GDM1 (cell line): ENCODE measurements at places on chromosomes 1 and 21.

DNA sequence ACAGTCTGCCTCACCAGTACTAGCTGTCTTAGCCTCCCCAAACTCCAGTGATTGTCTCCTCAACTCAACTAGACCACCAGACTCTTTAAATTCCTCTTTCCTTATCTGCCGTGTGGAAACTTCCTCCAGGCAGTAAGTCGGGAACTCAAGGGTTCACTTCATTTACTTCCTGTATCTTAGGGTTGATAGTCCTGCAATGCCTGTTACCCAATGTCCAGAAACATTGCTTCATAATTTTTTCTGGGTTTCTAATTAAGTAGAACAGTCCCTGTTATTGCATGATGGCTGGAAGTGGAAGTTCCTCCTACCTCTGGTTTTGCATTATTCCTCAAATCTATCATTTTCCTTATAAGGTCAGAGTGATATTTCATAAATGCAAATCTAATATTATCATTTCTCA, 60.8 kb upstream of the RNF11 start:
- DNase-seq, result no peak

DNA sequence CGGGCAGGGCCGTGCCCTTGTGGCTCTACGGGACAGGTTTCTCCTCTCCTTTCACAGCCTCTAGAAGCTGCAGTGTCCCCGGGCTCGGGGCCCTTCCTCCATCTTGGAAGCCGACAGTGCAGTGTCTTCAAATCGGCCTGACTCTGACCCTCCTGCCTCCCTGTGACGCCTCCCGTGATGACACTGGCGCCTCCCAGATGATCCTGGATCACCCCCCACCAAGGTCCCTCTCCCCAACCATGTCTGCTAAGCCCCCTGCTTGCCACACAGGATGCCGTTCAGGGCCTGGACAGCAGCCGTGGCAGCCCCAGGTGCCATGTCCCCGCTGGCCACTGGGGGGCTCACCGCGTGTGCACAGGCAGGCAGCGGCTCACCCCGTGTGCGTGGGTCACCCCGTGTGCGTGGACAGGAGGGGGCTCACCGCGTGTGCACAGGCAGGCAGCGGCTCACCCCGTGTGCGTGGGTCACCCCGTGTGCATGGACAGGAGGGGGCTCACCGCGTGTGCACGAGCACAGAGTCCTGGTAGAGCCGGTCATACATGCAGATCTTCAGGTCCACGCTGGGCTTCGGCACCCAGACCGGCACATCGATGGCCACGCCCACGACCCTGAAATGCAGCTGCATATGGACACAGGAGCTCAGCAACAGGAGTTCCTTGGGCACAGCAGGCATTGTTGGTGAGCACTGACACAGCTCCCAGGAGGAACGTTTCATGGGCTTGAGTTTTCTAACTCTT, 24.9 kb upstream of the TMEM52 start:
- no peak for DNase-seq

- DNase-seq, result no peak
Observed at GRCh38 chr1:218439541-218440295, 94.6 kb downstream of the TGFB2 start.

GRCh38 chr1:35453031-35453430, 104.2 kb downstream of the KIAA0319L start:
- no peak for DNase-seq

GRCh38 chr1:70840260-70840953, 207.2 kb downstream of the PTGER3 start:
- no peak for DNase-seq

GRCh38 chr1:6960291-6960811, 175.1 kb downstream of the CAMTA1 start:
- DNase-seq, result no peak

- DNase-seq, result no peak
Observed at GRCh38 chr1:171484760-171485374, 463 bp upstream of the PRRC2C start.

DNA sequence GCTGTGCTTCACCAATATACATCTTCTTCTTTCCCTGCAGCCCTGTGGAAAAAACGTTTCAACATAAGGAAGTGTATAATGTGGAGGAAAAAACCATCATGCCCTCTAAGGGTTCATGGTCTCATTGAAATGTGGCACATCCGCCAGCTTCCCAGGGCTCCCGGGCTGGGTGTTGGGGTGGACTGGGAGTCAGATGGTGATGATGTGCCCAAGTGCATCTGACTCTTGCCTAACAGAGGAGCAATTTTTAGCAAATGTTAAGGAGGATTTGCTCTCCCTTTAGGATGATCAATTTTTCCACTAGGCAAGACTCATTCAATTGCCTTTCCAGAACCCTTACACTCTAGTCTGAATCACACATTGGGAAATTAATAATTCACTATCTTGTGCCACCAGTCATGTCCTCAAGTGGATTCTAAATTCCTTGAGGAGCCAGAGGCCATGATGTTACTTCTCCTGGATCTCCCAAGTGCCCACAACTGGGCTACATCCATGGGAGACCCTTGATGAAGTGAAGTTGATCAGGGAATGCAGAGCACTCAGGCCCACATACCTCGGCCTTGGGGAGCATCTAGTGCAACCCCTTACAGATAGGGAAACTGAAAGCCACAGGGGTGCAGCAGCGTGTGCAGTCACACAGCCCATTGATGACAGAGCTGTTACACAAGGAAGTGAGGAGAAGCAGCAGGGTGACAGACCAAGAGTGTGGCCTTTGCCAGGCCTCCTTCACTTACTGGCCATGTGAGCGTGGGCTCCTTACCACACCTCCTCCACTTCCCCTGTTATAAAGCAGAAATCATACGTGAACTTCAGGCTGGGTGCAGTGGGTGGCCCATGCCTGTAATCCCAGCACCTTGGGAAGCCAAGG, 100.0 kb upstream of the SLC44A3 start:
- DNase-seq, result peak; percentile 62

- DNase-seq, result no peak
Observed at GRCh38 chr1:207081088-207081487, 7.6 kb upstream of the C4BPB start.

GRCh38 chr1:48196237-48196636, 26.3 kb upstream of the SLC5A9 start:
- DNase-seq, result peak; percentile 57

DNA sequence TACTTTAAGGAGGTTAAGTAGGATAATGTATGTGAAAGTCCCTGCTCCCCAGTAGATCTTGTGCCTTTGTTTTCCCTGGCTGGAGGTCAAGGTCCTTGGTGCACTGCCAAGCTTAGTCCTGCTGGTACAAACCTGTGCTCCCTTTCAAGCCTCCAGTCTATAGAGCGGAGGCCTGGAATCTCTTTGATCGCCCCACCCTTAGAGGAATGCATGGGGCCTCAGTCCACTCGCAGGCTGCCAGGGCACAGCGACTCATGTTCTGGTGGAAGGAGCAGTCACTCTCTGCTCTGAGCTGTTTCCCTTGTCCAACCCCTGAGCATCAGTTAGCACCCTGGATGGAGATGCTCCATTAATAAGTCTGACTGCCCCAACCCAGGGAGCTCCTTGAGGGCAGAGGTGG, 121.8 kb downstream of the HMGB4 start:
- DNase-seq, result no peak

DNA sequence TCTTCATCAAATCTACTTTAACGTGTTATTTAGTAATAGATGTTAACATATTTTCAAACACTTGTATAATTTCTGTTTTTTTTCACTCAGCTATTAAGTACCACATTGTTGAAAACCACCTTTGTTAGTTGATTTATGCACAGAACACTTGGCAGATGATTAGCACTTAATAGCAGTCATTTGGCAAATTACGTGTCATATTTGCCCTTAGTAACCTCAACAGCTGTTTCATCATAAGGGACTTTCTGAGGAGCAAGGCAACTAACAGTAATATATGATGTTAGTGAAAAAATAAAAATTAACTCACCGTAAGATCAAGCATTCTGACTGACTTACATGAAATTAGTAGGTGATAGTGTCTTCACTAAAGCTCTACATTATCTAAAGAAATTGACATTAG, 186.4 kb downstream of the HMCN1 start:
- DNase-seq, result no peak

DNA sequence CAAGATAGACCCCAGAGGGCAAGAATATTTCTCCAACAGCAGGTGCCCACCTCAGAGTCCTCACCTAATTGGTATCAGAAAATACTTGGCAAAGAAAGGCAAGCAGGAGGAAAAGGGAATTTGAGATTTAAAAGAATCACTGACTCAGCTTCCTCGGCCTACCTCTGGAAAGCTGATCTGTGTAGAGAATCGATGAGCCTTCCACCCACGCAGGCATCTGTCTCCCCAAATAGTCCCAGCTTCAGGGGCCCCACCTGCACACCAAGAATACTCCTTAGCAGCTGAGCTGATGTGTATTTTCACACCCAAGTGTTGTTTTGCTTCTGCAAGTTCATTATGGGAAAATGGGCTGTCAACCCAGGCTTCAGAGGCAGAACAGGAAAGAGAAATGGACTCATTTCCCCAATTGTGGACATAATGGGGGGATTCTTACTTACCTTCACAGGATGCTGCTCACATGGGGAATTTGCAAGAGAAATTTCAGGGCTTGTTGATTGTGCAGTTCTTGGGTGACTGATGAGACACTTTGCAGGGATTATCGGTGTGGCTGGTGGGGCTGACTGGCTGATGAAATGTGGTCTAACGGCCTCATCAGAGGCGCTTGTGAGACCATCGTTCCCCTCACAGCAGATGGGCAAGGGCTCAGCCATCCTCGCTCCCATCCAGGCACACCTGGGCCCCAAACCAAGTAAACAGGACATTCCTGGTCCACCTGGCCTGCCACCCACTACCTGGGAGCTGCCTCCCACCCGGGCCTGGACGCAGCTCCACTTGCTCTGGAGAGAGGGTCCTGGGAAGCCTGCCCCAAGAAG, 436.3 kb downstream of the PTPRU start:
- DNase-seq, result no peak

DNA sequence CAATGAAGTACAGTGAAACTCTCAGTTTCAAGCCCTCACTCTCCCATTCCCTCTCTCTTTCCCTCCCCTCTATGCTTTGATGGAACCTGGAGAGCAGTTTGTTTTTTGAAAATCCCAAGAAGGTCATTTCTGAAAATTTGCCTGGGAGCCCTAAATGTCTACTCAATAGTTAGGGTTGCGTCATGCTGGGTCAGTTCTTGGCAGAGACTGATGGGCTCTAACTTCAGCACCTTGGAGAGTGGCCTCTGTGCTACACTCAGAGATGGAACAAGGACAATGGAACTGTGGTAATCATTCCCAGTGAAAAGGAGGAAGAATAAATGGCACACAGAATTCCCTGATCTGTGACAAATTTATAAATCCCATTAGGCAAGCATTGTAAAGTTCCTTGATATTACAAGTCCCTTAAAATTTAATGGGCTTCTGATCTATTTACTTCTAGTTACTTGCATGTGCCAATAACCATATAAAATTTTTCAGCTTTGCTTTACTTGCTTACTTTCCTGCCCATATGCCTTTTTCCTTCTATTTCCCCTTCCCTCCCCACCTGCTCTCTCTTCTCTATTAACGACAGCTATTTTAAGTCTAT, 182.9 kb upstream of the KCND3 start:
- DNase-seq, result no peak

DNA sequence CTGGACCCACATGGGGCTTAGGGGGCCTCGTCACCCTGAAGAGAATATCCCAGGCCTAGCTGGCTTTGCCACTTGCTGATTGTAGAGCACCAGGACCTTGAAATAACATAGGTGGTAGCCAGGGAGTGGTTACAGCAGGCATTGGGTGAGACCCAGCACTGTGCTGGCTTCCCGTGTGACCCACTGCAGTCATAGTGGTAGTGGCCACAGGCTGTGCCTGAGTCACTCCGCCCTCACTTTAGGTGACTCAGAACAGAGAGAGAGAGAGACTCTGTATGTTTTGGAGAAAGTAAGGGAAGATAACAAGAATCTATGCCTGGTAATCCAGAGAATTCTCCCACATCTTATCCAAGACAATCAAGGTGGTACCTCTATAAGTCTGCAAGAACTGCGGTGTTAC, 98.7 kb upstream of the LHX8 start:
- DNase-seq, result no peak

- DNase-seq, result no peak
Observed at GRCh38 chr1:57532299-57532698, 108.4 kb upstream of the DAB1 start.

- no peak for DNase-seq
Observed at GRCh38 chr1:27940870-27941560, 6.2 kb downstream of the SMPDL3B start.

DNA sequence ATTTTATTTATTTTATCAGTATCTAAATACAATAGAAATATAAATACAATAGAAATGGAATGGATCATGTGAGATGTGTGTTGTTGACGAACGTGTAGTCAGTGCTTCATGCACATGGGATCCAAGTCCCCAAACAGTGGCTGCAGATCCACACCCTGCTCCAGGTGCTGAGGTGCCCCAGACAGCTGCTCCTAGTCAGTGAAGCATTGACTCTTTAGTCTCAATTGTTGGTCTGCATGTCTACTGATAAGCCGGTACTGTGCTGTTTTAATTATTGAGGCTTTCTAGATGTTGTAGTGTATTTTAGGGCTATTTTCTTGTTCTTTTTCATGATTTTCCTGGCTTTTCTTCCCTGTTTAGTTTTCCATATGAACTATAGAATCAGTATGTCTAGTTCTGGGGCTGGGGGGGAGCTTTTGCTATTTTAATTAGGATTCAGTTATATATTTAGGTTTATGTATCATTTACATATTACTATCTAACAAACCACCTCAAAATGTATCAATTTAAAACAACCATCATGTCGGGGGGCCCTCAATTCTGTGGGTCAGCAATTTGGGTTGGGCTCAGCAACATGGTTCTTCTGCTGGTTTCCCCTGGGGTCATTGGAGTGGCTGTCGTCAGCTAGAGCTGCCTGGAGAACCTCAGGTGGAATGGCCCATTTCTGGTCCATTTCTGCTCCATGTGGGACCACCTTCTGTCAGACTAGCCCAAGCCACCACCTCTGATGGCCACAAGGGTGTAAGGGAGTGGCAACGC, 63.2 kb upstream of the TRAPPC10 start:
- DNase-seq, result no peak

- DNase-seq, result no peak
Observed at GRCh38 chr1:45205011-45205909, 1.1 kb downstream of the ZSWIM5 start.

DNA sequence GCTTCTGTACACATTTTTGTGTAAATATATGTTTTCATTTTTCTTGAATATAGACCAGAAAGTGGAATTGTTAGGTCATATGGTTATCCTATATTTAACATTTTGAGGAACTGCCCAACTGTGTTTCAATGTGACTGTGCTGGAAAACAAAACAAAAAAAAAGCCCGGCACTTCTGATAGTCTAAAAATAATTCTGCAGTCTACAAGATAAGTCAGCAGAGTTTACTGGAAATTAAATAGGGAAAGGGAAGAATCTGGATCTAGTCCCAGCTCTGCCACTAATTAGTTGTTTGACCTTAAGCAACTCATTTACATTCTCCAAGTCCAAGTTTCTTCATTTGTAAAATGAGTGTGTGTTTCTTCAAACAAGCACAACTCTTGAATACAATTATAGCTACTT, 869.1 kb upstream of the B3GALT2 start:
- no peak for DNase-seq

DNA sequence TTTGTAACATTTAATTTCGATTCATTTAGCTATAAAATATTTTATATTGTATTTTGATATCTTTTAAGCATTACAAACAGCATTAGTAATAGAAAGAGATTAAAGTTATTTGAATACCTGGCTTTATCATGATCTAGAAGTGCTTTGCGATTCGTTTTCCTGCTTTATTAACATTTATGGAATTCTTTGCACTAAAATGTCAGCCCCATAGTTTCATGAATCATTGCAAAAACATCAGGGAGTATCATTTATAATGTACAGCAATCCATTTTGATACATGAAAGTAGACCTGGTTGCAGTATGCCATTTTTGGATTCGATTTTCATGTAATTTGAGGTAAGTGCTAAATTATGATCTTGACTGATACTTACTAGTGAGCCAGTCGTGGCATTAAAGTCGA, 108.0 kb upstream of the DPYD start:
- no peak for DNase-seq

- no peak for DNase-seq
Observed at GRCh38 chr1:177809819-177810218, 160.0 kb downstream of the SEC16B start.
